ENCODE measurements at places on chromosomes 12 and 14.

- no peak for DNase-seq
Observed at GRCh38 chr12:77893918-77894317, 63.2 kb downstream of the NAV3 start.

- no peak for DNase-seq
Observed at GRCh38 chr12:91785655-91786498, 359.8 kb downstream of the BTG1 start.

DNA sequence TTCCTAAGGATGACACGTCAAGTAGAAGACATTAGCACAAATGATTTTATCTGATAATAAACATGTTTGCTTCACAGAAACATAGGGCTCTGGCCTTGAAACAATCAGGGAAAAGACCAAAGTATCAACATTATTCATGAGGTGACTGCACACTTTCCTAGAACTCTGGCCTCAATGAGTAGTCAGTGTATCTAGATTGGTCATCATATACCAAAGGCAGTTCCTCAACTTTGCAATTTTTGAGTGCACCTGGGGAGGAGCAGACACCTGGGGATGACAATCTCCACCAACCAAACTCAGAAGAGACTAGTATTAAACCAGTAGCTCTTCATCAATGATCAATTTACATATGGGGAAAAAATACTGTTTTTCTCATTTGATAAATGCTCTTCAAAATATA is 4.5 kb downstream of the EDDM3A start:
- no peak for DNase-seq

DNA sequence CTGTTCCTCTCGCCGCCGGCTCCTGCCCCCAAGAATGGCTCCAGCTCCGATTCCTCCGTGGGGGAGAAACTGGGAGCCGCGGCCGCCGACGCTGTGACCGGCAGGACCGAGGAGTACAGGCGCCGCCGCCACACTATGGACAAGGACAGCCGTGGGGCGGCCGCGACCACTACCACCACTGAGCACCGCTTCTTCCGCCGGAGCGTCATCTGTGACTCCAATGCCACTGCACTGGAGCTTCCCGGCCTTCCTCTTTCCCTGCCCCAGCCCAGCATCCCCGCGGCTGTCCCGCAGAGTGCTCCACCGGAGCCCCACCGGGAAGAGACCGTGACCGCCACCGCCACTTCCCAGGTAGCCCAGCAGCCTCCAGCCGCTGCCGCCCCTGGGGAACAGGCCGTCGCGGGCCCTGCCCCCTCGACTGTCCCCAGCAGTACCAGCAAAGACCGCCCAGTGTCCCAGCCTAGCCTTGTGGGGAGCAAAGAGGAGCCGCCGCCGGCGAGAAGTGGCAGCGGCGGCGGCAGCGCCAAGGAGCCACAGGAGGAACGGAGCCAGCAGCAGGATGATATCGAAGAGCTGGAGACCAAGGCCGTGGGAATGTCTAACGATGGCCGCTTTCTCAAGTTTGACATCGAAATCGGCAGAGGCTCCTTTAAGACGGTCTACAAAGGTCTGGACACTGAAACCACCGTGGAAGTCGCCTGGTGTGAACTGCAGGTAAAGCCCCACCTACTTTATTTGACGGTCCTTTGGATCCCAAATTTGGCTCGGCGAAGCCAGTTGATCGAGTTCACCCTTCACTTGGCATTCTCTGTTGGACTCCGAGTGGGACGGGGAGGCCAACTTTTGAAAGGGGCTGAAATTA is 1.5 kb downstream of the WNK1 start:
- DNase-seq = no peak

GRCh38 chr12:132056951-132057350 is 87.2 kb downstream of the DDX51 start:
- no peak for DNase-seq

- no peak for DNase-seq
Observed at GRCh38 chr14:56087671-56088471, 30.3 kb upstream of the PELI2 start.

DNA sequence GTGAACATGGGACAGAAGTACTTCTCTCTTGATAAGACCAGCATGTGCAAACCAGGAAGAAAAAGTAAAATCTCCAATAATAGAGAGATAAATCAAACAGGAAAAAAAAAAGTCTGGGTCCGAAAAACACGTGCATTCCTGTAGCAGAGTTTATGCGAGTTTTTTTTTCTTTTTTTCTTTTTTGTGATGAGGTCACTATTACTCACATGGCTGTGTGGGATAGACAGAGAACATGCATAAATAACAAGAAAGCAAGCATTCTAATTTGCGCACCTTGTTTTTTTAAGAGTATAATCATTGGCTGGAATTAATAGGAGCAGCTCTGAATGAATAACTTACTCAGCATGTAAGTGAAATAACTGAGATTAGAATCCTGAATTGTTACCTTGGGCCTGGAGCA is 91.9 kb upstream of the CPM start:
- no peak for DNase-seq

GRCh38 chr14:75484711-75485429 is 37.4 kb upstream of the BATF start:
- no peak for DNase-seq

- DNase-seq = no peak
Observed at GRCh38 chr12:98883231-98883630, 238.1 kb downstream of the APAF1 start.

- no peak for DNase-seq
Observed at GRCh38 chr14:87045246-87045645, 947.7 kb downstream of the GALC start.

- DNase-seq = no peak
Observed at GRCh38 chr12:115325858-115326257, 641.9 kb upstream of the TBX3 start.

DNA sequence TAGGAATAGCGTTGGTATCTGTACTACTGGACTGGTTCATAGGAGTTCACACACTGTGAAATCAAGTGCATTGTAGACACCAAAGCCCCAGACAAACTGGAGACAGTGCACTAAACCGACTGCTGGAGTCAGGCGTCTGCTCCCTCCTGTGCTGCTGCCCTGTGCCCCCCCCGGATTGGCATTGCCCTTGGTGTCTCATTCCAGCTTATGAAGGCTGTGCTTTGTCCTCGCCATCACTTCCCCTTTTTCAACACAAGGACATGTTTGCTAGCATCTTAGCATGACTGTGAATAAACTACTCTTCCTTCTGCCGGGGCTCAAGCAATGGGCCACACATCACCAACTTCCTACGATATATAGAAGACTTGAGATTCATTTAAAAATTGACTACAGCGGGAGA is 84.0 kb downstream of the TMCC3 start:
- no peak for DNase-seq

DNA sequence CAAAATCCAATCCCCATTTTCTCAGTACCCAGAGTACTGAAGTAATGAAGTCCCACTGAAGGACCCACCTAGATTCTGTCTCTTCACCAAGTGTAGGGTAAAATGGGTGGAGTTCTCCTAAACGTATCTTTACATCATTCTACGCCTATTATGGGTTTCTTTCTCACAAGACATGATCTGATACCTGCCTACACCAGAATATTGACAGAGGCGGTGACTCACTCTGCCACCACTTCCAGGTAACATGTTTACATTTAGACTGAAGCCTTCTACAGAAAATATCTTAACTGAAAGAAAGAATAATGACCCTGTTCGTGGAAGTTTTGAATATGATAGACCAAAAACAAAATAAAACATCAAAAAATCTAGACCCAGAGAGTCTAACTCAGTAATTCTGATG is 89.8 kb downstream of the BTG1 start:
- no peak for DNase-seq

GRCh38 chr12:6961695-6962284 is 8.7 kb downstream of the PHB2 start:
- DNase-seq = peak; percentile 95

- no peak for DNase-seq
Observed at GRCh38 chr14:95265106-95266094, 54.3 kb downstream of the CLMN start.

- DNase-seq = no peak
Observed at GRCh38 chr12:57454566-57455373, at the start of gene INHBE. Gene INHBE (plus strand): TSS chr12:57455307. CDS start chr12:57455537, 230 bp downstream.

DNA sequence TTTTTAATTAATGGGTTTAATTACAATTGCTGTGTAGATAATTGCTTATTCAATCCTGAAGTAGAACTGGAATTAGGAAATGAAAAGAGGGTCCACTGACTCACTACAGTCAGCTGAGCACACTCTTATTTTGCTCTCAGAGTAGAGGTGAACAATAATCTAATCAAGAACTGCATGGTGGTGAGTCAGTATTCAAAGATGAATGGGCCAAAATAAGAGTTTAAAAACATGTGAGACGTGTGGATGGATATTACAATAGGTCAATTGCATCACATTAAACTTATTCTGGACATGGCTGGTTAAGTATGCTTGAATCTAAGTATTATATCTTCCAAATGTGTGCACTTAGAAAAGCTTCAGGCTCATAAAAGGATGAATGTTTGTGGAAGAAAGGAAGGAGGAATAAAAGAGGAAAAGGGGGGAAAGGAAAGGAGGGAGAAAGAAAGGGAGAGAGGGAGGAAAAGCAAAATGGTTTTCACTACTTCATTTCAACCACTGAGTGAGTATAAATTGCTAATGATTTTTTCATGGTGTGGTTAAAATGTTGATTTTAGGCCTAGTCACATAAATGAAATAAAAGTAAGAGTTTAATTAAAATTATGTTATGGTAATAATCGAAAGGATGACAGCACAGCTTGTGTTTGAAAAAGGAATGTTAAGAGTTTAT is 27.0 kb upstream of the EEA1 start:
- DNase-seq = no peak

GRCh38 chr12:75756771-75757170 is 245.4 kb upstream of the KRR1 start:
- DNase-seq = no peak

- no peak for DNase-seq
Observed at GRCh38 chr14:97077253-97077653, 280.1 kb downstream of the VRK1 start.

DNA sequence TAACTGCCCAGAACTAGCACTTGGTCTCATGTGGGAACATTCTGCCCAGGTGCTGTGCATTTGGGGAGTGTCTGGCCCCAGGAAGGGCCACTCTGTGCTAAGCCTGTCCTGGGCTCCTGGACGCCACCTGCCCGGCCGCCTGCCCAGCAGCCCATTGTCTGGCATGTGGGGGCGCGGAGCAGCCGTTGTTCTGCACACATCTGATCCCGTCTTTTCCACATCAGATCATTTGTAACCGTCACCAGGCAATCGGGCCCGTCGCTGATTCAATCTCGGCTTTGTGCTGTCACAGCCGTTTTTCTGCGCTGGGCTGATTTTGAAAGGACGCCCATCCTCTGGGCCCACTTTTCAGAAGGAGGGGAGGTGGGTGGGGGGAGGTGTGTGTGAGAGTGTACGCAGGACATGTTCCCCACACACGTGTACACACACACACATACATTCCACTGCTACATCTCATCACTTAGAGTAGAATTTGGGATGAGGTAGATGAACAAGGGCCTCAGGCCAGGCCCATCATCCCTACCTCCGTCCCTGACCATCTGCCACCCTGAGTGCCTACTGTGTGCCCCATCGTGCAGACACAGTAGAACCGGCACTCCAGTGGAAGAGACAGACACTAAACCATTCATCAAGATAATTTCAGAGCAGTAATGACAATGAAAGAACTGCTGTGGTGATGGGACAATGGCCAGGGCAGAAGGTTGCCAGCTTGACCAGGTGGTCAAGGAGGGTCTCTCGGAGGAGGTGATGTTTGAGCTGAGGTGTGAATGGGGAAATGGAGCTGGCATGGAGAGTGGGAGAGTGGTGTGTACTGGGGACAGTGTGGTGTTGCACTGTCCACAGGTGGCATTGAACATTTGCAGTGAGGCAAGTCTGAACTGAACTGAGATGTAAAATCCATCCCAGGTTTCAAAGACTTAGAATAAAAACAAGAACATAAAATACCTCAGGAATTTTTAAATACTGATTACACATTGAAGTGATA is 19.0 kb downstream of the FAM222A start:
- no peak for DNase-seq

DNA sequence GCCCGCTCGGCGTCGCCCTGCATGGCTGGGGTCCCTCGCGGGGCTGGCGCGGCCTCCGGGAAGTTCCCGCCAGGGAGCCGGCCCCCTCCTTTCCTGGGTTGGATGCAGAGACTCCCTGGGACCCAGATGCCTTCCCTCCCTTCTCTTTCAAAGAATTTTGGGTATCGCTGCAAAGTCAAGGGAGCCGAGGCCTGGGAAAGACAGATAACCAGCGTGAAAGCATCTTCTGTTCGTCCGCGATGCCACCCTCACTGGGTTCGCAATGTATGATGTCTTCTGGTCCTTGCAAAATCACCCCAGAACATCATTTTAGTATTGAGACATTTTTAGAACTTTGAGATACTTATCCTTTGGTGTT is 451 bp downstream of the IRAK3 start:
- no peak for DNase-seq

DNA sequence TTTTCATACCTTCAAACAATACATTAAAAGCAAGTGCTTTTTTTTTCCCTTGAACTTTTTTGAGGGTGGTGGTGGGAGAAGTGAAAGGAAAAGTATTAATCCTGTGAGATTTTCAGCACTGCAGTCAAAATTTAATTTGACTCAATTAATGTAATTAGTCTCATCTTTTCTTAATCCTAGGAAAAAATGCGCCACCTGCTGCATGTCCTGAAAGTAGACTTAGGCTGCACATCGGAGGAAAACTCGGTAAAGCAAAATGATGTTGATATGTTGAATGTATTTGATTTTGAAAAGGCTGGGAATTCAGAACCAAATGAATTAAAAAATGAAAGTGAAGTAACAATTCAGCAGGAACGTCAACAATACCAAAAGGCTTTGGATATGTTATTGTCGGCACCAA is 52.2 kb downstream of the SPATA7 start:
- no peak for DNase-seq

DNA sequence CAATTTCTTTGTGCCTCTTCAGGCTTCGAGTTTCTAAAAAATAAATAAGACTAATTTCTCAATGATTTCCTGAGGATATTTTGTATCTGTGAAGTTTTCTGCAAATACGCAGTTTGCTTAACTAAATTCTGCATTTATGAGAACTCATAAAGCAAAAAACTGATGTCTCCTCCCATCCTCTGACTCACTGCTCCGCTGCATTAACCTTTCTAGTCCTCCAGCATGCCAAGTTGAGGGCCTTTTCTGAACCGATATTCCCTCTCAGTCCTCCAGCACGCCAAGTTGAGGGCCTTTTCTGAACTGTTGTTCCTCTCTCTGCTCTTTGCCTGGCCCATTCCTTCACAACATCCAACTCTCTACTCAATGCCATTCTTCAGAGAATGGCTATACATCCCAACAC is 3.2 kb downstream of the IPO8 start:
- no peak for DNase-seq
